ENCODE measurements at places on chromosomes 11 and 22.

GRCh38 chr11:118443590-118444218, 7.4 kb downstream of the KMT2A start:
- no peak for DNase-seq

DNA sequence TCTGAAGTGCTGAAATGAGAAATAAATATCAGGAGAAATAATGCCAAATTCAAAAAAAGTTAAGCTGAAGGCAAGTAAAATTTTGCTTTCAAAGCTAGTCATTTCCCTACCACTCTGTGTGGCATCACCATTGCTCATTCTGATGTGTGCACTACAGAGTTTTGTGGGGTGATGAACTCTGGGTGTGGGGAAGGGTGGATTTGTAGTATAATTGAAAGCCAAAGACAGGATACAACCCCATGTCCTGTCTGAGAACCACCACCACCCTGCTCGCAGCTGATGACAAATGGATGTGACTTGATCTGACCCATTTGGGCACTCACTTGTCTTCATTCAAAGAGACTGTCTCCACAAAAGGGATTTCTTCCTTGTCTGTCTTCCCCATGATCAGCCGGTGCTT, 19.3 kb upstream of the TMEM9B start:
- DNase-seq: no peak

GRCh38 chr11:2750101-2750681, 50.4 kb upstream of the KCNQ1OT1 start:
- no peak for DNase-seq

- DNase-seq: no peak
These were observed 56.6 kb upstream of the WNT7B start for GRCh38 chr22:46033256-46034200.
